Stimulated activated CD8-positive, alpha-beta memory T cell treated with anti-CD3 and anti-CD28 coated beads, Interleukin-4, amount 100 ng/mL, for 4 hours (primary cell): ENCODE measurements at places on chromosomes 3 and 15.

DNA sequence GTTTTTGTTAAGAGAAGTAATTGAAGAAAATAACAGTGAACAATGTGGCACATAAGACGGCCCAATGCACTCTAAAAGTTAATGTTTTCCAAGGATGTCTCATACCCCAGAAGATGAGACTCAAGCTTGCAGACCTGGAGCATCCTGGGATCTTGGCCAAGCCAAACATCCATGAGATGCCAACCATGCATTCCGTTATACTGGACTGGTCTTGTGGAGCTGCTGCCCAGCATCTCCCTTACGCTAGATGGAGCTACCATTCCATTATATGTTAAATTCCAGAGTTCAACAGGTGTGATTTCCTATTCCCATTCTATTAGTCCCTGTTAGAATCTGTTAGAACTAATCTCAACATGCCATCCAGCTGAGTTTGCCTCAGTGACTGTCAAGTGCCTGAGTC is 181.8 kb downstream of the PDCD6IP start:
- no peak for DNase-seq

DNA sequence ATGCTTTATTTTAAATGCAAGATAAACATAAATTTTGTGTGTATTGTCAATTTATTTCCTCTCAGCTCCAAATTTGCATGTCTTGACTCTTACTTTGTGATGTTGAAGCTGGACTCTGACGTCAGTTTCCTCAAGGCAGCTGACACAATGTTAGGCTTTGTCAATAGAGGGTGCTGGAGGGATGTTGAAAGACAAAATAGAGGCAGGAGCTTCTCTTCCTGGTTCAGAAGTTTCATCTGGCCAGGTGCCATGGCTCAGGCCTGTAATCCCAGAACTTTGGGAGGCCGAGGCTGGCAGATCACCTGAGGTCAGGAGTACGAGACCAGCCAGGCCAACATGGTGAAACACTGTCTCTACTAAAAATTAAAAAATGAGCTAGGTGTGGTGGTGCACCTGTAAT is 408.6 kb downstream of the GBE1 start:
- DNase-seq = no peak

GRCh38 chr3:41330465-41330864 is 131.2 kb downstream of the CTNNB1 start:
- DNase-seq = no peak

DNA sequence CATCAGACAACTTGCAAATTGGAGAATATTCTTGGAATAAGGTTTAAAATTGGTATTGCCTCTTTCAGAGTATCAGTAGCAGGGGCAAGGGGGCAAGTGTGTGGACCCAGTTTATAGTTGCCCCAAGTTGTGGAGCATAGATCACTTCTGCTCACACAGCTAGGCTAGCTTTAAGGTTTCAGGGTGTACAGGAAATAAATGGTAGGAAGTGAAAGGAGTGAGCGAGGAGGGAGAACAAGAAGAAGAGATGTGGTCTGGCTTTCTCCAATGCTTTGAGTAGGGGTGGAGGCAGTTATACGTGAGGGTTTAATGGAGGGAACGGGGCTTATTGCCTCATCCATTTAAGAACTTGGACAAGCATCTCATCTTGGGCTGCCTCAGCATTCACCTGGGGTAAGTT is 290.0 kb upstream of the CFAP20DC start:
- no peak for DNase-seq

DNA sequence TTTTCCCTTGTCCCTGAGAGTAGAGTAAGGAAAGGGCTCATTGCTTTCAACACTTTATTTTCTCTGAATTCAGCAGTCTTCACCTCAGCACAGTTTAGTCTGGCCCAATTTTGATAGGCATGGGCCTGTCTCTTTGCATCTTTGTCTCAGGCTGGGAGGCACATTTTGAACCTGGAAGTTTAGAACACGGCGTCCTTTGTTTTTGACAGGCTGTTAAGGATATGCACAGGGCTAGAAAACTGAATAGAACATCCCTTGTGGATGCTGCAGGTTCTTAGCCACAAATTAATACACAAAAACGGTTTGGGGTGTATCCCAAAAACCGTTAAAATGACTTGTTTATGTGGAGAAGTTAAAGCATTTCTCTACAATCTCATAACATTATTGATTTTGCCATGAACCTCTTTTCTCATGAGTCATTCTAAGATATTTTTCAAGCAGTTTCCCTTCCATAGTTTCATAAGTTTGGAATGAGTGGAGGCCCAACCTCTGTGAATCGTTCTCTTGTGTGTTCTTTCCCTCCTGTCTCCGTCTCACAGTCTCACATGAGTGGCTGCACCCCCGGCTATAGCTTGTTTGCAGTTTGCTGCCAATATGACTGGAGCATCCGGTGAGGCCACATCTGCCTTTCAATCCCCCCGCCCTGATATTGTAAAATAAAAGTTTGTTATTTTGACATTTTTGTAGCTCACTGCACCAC is 192.9 kb upstream of the EIF1B start:
- DNase-seq = no peak

DNA sequence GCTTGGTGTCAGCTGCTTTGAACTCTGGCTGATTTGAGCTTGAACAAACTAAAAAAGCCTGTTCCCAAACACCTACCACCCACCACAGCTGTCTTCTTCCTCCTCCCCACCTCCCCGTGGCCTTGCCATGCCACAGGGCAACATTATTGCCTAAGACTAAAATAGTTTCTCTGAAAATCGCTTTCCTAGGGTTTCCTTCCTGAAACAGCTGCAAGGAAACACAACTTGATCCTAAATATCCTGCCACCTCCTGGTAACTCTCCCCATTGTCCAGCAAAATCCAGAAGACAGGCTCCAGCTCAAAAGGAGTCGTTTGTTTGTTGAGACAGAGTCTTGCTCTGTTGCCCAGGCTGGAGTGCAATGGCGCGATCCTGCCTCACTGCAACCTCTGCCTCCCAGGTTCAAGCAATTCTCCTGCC is 193.9 kb upstream of the TPM1 start:
- DNase-seq = no peak

DNA sequence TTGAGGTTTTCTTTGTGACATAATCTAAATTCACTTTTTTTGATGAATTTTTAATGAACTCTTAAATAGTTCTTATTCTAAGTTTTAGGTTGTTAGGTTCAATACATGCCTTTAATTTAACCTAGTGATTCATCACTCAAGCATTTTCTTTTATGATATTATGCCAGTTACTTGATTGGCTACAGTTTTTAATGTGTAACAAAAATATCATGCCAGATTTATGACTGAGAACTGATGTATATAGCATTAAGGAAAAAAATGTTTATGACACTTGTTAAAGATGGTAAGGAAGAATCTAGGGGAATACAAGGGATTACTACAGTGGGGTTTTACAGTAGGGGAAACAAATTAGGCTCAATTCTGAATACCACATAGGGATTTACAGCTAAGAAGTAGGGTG is 103.1 kb downstream of the VGLL3 start:
- no peak for DNase-seq

GRCh38 chr3:107450254-107450893 is 72.4 kb upstream of the BBX start:
- DNase-seq = no peak

DNA sequence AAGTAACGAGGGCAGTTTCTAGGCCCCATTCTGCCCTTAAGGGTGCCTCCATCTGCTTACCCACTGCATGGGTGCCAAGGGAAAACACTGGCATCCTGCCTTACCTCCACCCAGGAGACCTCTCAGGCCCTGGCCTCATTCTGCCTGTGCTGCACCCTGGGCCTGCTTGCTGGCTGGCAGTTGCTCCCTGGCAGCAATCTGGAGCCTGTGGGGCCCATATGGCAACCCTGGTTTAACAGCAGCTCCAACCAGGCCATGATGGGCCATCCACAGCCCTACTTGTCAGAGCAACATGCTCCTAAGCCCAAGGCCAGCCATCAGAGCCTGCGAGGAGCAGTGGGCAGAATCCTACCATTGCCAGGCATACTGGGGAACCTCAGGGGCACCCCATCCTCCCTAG is 3.7 kb downstream of the C3orf18 start:
- DNase-seq = no peak

- DNase-seq = peak; percentile 63
These were observed 45.7 kb downstream of the CHSY1 start for GRCh38 chr15:101206176-101206591.

- DNase-seq = no peak
These were observed 50.9 kb downstream of the FEM1B start for GRCh38 chr15:68328443-68328842.

DNA sequence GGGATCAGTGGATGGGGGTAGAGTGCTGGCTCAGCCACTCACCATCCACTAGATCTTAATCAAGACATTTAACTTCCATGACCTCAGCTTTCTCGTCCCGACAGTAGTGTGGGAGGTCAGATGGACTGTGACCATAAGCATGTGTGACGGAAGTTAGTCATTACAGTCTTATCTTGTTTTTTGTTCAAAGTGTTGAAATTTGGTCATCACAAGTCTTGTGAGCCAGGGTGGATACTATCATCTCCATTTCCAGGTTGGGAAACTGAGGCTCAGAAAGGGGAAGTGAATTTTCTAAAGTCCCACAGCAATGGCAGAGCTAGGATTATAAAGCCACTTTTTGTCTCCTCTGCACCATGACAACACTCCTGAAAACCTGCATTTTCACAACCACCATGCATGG is 32.0 kb upstream of the ITGA11 start:
- DNase-seq = no peak

- DNase-seq = no peak
These were observed 269.8 kb downstream of the NTRK3 start for GRCh38 chr15:87986776-87987175.

GRCh38 chr3:18556503-18557135 is 131.5 kb upstream of the SATB1 start:
- DNase-seq = peak; percentile 30

DNA sequence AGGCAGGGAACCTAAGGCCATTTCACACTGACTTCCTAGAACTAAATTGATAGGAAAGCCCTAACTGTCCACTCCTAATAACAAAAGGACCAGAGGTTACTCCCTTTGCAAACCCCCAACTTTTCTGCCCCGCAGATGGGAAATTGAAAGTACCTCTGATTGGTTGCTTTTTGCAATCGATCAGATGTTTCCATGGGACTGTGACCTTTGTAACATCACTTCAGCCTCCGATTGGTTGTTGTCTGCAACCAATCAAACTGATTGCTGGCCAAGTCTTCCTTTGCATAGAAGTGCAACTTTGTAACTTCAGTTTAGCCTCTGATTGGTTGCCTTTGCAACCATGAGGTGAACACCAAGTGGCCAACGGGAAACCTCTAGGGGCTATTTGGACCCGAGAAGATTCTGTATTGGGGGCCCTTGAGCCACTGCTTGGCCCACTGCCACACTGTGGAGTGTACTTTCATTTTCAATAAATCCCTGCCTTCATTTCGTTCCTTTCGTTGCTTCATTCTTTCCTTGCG is 11.3 kb upstream of the KNL1 start:
- no peak for DNase-seq

GRCh38 chr15:78041946-78042345 is 35.6 kb downstream of the TBC1D2B start:
- DNase-seq = no peak

- DNase-seq = no peak
These were observed 511.3 kb downstream of the SHQ1 start for GRCh38 chr3:72336821-72337479.

GRCh38 chr15:75750261-75751050 is 37.8 kb upstream of the CSPG4 start:
- no peak for DNase-seq

GRCh38 chr15:38226608-38227266 is 25.9 kb upstream of the SPRED1 start:
- no peak for DNase-seq

GRCh38 chr15:68311464-68311835 is 33.9 kb downstream of the FEM1B start:
- DNase-seq = no peak

DNA sequence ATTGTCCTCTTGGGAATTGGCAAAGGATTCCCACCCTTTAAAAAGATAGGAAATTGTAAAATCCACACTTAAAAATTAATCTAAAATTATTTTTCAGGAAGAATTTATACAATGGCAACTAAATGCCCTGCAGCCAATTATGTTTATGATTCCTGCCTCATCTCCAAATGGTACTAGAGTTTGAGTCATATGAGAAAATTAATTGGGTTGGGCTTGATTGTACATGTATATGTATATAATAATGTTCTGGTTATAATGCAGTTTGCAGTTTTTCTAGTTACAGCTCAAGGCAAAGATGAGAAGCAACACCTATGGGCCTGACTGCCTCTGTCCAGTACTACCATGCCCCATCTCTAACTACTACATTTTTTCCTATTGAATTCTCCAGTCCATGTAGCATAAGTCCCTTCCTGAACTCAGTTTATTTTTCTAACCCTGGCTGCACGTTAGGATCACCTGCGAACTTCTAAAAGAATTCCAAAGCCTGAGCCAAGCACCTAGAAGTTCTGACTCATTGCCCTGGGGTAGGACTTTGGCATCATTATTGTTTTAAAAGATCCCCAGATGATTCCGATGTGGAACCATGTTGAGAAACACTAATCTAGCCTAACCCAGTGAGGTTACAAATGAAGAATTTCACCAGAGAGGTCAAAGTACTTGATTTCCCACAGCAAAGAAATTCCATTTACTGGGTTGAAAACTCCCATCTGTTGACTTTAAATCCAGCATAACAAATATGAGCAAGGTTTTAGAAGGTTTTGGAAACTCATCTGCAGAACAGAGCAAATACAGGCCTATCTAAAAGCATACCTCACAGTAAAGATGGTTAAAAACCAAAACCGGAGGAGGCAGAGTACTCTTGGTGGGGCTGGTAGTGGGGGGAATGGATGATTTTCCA is 19.4 kb downstream of the TGFBR2 start:
- DNase-seq = no peak

- DNase-seq = no peak
These were observed 3.5 kb downstream of the DRD3 start for GRCh38 chr3:114175204-114175987.

DNA sequence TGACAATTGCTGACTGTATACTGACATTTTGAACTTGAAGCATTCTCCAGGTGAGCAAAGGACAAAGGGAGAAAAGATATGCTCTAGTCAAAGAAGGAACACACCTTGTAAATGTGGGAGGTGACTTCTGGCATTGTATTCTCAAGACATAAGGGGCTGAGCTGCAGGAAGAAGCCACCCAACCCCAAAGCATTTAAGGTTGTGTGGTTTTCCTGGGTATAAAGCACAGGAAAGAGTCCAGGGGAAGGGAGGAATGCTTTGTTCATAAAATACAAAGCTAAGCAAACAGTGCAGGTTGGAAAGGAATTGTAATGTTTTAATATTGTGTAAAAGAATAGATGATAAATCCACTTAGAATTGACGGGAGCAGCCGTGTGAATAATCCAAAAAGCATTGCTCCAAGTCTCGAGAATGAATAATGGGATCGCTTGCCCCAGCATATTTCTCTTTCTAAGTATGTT is 102.4 kb upstream of the LRIG1 start:
- DNase-seq = no peak

DNA sequence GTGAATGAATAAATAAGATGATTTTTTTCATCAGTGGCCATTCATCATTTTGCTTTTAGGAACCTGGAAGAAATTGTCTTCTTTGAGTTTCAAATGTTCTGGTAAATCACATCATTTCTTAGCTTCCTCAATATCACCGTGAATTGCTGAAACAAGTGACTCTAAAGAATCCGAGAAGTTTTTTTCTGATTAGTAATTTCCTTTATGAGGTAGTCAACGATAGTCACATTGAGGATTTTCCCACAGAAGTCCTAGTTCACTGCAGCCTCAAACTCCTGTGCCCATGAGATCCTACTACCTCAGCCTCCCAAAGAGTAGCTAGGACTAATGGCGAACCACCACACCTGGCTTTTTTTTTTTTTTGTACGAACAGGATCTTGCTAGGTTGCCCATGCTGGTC is 3.6 kb upstream of the TMPRSS7 start:
- no peak for DNase-seq
